ENCODE measurements at places on chromosomes 12 and 14.

DNA sequence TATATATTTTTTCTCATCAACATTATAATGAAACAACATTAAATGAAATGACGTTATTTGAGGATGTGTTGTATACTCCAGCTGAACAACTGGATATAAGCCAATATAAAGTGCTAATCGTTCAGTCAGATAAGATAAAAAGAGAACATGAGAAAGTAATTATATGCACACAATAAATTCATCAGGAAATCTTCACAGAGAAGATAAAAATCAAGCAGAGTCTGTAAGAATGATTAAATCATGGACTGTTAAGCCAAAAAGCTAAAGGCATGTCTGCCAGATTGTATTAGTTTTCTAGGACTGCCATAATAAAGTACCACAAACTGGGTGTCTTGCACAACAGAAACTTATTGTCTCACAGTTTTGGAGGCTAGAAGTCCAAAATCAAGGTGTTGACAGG, 178.6 kb downstream of the NELL2 start:
- no peak for DNase-seq

- no peak for DNase-seq
Measured at GRCh38 chr12:101642115-101643067, 47.6 kb downstream of the MYBPC1 start.

GRCh38 chr14:77416836-77417235, 6.5 kb downstream of the NOXRED1 start:
- DNase-seq = no peak

DNA sequence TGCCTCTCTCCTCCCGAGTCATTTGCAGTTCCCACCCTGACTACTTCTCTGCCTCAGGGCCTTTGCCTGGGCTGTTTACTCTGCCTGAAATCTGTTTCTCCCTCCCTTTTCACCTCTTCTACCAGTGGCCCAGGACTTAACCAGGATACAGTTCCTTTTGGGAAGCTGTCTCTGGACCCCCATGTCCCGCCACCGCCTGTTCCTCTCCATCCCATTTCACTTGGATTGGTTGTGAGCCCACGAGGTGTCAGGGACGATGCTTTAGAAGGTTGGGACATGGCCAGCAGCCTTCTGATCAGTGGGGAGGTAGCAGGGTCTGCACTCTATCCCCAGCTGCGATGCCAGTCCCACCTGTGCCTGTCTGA, 51.8 kb downstream of the FAM222A start:
- DNase-seq = no peak

- DNase-seq = no peak
Measured at GRCh38 chr12:57815177-57816000, 3.1 kb downstream of the AVIL start.

- DNase-seq = no peak
Measured at GRCh38 chr12:106096376-106096775, 42.4 kb downstream of the NUAK1 start.

DNA sequence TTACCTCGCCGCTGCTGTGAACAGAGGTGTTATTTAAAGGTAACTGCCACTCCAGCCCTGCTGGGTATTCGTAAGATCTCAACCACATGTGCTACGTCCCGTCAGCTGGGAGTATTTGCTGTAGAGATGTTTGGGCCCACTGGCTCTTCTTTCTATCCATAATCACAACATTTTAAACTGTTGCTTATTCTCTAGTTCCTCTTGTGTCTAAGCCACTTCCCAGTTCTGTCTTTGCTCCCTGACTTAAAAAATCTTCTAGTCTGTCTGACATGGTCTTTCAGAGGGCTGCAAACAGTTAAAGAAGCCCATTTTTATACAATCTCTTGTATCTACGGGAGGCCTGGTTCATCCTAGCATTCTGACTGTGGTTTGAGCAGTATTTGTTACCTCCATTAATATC, 33.2 kb upstream of the HELB start:
- no peak for DNase-seq

DNA sequence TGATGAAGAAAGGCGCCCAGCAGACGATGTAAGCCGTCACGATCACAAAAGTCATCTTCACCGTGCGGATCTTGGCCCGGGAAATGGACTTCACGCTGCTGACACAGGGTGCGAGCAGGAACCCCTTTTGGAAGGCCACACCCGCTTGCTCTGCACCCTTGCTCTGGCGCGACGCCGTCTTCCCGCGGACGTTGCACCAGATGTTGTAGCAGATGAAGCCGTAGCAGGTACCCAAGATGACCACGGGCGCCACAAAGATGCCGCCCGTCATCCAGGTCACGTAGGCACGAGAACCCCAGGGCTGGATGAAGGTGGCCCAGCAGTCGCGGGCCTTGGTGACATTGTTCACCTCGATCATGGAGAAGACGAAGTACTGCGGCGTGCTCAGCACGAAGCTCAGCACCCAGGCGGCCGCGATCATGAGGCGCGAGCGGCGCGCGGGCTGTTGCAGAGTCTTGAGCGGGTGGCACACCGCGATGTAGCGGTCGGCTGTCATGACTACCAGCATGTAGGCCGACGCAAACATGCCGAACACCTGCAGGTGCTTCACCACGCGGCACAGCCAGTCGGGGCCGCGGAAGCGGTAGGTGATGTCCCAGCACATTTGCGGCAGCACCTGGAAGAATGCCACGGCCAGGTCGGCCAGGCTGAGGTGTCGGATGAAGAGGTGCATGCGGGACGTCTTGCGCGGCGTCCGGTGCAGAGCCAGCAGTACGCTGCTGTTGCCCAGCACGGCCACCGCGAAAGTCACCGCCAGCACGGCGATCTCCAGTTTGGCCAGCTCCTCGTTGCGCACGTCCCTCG, 890 bp downstream of the AVPR1A start:
- DNase-seq = peak; percentile 15

- DNase-seq = no peak
Measured at GRCh38 chr14:63725786-63726460, 1.9 kb downstream of the SGPP1 start.

GRCh38 chr12:49909826-49910225, 6.1 kb upstream of the FAIM2 start:
- DNase-seq = no peak

GRCh38 chr12:30701056-30701455, 5.4 kb upstream of the IPO8 start:
- DNase-seq = no peak
